ENCODE measurements at places on chromosomes 6 and 20. TPM values are rescaled to one million over a fixed set of nuclear protein-coding genes. Genes with fewer than 3 reads are reported as not detected.

Gene MUC21
- total RNA-seq: not detected

Gene MATN4
- total RNA-seq: 0.15 TPM

Gene SCRT2
- total RNA-seq: not detected

Gene SAPCD1
- 6.3 TPM for total RNA-seq

Gene WFDC13
- not detected for total RNA-seq

Gene UNC93A
- total RNA-seq: not detected

Gene OXT
- total RNA-seq: not detected

Gene HLA-DPB1
- 0.64 TPM for total RNA-seq

Gene PRR18
- 0.23 TPM for total RNA-seq

Gene SPATS1
- not detected for total RNA-seq

Gene MPC1
- total RNA-seq: 7.0 TPM

Gene IPCEF1
- total RNA-seq: 0.28 TPM

Gene RPN2
- total RNA-seq: 250 TPM

Gene TMEM14B
- total RNA-seq: 180 TPM

Gene TENT5A
- 1.7 TPM for total RNA-seq

Gene C6orf141
- total RNA-seq: 0.15 TPM

Gene DIDO1
- total RNA-seq: 57.3 TPM

Gene HDGFL1
- not detected for total RNA-seq

Gene MLN
- not detected for total RNA-seq

Gene MRPS10
- total RNA-seq: 67.6 TPM

Measured in Panc1 (cell line).